ENCODE measurements at places on chromosomes 11 and 22. TPM values are rescaled to one million over a fixed set of nuclear protein-coding genes. Genes with fewer than 3 reads are reported as not detected.
A peak's percentile ranks its signal among the peaks of the same experiment; 100 is the strongest.

The ART5 gene
- 31.7 TPM for total RNA-seq

- DNase-seq, result no peak
Observed at GRCh38 chr11:73343076-73343873, 32.9 kb upstream of the RELT start.

DNA sequence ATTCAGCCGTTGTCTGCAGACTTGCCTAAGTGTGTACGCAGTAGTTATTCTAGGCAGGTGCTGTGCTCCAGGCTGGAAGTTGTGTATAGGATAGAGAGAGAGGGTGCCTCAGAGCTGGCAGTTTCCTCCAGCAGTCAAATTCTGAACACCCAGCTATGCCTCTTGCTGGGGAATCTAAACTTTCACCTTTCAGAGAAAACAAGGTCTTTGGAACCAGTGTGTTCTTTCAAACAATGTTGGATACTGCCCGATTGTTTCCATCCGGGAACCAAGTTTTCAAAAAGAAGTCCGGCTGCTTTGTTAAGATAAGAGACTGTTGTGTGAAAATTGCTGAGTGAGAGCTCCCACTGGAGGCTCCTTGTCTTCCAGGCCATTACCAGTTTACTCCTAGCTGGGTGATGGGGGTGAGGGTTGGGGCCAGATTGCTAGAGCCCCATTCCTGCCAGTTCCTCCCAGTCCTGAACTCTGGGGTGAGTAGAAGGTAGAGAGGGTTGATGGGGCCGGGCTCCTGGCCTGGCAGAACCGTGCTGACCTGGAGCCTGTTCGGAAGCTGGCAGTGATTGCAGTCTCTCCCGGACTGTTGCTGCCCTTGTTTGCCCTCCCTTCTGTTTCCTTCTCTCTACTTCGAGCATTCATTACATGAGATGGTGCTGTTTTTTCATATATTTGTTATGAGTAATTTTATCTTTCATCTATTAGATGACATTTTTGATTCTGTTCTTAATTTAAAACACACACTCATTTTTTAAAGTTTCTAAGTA is 150.2 kb downstream of the TEAD1 start:
- DNase-seq, result peak; percentile 41

- DNase-seq, result peak; percentile 72
Observed at GRCh38 chr22:49826603-49827270, 936 bp downstream of the BRD1 start.

DNA sequence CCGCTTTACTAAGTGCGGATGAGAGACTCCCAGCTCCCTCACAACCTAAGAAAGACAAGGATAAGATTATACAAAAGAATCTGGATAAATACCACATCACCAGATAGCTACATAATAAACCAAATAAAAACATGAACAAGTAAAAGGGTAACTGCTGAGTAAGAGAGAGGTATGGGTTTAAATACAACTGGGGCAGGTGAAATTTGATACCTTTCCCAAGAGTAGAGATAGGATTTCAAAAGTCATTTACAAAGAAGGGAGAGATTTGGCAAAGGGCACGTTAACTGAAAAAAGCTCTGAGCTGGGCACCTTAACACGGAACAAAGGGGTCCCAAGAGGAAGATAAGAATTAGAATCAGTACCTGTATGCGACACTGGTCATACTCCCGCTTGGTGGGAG is 1.7 kb downstream of the UBXN1 start:
- DNase-seq, result no peak

GRCh38 chr11:107042748-107043147 is 24.5 kb upstream of the GUCY1A2 start:
- no peak for DNase-seq

DNA sequence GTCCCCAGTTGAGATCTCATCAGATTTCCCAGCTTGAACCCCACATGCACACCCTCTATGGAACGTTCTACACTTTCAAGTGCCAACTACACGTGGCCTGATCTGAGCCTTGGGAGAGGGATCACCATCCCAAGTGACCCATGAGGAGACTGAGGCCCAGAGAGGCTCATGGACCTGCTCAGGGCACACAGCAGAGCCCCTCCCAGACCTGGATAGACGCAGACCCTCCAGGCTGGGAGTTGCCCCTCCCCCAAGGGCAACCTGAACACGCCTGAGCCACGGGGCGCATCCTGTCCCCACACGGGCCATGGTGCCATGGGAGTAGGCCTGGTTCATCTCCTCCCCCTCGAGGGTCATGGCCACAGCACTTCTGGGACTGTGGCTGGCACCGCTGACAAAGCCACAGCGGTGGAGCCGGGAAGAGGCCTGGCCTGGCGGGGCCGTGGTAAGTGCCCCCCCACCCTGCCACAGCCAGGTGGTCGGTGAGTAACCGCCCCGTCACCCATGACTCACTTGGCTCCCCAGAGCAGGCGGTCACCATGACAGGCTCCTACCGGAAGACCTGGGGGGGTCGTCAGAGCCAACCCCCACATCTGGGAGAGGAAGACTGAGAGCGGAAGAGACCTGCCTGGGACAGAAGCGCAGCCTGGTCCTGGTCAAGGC is 8.1 kb downstream of the WNT7B start:
- DNase-seq, result no peak

DNA sequence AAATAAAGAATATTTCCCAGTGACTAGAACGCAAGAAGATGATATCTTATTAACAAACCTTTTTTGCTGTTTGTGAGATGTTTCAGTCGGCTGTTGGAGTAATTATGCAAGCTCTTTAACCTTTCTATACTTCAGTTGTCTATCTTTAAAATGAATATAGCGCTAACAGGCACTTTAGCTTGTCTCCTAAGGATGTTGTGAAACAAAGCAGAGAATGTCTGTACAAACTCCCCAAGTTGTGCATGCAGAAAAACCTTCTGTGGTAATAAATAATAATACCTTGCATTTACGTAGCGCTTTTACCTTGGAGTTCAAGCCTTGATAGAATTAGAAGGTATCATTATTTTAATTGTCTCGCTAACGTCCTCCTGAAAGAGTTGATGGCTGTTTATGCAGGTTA is 1.9 kb upstream of the KDM2A start:
- DNase-seq, result no peak

DNA sequence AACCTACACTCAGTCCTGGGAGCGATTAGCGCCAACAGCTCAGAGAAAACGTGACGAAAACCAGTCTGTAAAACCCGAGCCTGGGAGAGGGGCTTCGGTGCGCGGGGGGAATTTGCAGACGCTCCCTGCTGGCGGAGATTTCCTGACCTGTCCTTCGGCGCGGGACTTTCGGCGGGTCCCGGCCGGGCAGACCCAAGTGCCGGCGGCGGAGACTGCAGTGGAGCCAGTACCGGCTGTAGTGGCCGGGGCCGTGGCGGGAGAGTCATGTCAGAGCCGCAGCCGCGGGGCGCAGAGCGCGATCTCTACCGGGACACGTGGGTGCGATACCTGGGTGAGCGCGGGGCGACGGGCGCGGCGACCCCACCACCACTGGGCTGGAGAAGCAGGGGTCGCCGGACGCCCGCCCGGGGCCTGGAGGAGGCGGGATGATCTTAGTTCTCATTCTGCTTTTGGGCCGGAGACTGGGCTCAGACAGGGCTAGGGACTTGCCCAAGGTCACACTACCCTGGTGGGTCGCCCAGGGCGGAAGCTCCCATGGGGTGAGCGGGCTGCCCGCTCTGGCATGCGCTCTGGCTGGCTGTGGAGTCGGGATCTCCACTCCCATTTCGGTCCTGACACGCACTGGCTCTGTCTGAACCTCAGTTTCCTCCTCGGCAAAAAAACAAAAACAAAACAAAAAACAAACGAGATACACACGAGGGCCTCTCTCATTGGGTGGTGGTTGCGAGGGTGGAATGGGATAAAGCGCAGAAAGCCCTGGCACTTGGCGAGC is at the start of gene MTFP1:
Gene MTFP1 (plus strand): TSS at position 153 of the 772 bp plus-strand sequence. CDS start 112 bp downstream, at position 265.
- peak; percentile 79 for DNase-seq

- DNase-seq, result no peak
Observed at GRCh38 chr11:70468256-70469195, 70.2 kb downstream of the CTTN start.

All from testis (tissue), 5 donors.